ENCODE measurements at places on chromosomes 12 and 14.

GRCh38 chr14:74621556-74621955 is 9.5 kb upstream of the LTBP2 start:
- no peak for DNase-seq

- no peak for DNase-seq
These were observed 92.2 kb downstream of the SLC5A8 start for GRCh38 chr12:101117842-101118241.

DNA sequence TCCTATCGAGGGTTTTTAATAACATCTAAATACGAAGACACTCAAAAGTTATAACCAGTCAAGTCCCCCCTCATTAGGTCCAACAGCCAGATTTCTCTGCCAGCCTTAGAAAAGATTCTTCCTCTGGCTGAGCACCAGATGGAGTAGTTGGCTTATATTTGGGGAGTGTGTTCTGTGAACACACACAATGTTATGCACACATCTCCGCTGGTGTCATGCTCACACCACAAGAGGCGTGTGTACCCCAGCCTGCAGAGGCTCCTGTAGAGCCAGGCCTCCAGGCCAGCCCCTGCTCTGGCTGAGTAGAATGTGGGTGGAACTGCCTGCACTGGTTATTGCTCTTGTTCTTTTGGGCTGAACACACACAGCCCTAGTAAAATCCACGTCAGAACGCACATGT is 64.0 kb downstream of the PIWIL1 start:
- DNase-seq = no peak

DNA sequence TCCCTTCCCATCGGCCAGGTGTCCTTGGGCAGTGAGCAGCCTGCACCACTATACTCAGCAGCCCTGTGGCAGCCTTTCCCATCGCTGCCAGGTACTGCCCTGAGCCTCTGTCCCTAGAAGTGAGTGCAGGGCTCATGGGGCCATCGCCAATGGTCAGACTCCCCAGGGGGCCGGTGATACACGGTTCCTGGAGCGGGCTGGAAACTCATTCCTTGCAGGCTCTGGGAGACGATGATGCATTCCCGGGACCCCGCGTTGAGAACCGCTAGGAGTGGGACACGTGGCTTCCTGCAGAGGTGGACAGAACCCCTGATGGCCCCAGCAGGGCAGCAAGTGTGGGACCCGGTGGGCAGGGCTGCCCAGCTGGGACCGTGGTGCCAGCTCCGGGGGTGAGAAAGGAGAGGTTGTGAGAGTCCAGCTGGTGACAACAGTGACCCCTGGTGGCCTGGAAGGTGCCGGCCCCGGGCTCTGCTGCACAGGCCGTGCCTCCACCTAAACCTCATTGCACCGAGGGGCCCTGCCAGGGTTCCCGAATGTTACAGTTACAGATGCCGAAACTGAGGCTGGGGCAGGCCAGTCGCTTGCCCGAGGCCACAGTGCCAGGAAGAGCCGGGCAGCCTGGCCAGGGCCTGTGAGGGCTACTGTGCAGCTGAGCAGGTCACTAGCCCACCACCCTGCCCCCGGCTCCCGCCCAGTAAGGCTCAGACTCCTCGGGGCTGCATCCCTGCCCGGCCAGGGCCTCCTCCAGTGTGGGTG is 33.8 kb downstream of the FBRSL1 start:
- peak; percentile 90 for DNase-seq

DNA sequence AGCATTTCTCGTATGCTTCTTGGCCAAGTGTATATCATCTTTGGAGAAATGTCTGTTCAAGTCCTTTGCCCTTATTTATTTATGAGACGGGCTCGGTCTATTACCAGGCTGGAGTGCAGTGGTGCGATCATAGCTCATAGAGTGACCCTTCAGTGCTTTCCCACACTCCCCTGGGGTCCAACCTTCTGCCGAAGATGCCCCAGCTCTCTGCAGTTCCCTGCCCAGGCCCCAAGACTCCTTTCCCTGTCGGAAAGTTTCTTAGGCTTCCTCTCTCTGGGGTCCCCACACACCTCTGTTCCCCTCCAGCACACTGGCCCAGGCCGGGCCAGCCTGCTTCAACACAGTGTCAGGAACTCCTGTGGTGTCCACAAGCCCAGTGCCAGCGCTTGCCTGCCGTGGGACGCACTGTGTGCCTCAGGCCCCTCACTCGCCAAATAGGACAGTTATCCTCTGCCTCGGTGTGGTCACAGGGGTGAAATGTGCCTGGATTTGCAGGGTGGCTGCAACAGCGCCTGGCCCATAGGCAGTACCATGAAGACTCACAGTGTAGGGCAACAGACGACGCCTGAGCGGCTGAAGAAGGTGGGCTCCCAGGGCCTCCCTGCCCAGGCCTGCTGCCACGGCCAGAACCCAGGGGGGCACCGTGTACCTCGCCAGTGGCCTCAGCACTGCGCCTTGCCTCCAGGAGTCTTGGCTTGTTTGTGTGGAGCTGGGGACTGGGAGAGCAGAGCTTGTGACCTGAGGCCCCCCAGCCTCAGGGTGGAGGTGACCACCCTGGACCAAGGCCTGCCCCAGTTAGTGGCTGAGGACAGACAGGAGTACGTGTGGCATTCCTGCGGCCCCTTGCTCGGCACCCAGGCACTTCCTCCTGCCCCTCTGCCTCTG is 4.9 kb upstream of the ASPG start:
- DNase-seq = no peak

DNA sequence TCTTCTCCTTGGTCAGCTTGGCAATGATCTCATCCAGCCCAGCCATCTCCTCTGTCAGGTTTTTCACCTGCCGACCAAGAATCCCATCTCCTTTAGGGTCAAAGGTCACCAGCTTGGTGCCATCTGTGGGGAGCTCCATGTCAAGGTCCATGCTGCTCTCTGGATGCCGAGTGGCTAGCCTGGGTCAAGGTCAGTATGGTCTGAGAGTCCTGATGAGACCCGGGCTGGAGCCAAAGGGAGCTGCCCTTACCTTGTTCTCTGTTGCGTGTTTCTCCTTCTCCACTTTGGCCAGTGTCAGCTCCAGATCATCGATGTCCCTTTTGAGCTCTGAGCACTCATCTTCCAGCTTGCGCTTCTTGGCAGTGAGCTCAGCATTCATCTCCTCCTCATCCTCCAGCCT is 11.8 kb downstream of the MYH7 start:
- no peak for DNase-seq

DNA sequence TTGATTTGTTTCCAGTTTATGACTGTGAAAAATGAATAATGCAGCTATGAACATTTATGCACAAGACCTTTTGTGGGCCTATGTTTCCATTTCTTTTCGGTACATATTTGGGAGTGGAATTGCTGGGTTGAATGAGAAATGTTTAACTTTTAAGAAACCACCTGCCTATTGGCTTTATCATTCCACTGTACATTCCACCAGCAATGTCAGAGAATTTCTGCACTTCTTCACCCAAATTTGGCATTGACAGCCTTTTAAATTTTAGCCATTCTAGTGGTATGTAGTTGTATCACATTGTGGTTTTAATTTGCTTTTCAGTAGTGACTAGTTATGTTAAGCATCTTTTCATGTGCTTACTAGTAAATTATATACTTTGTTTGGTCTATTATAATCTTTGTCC is 317.0 kb upstream of the TMTC1 start:
- no peak for DNase-seq

DNA sequence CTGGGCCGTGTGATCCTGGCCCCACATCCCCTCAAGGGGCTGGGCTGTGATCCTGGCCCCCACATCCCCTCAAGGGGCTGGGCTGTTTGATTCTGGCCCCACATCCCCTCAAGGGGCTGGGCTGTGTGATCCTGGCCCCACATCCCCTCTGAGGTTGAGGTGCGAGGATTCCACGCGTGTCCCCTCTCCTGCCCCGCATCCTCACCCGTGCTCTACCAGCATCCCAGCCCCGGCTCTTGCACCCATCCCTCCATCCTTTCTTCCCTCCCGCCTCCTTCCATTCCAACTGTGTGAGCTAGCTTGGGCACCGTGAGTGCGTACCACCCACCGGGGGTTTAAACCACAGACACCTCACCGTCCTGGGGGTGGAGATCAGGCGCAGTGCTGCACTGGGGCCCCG is 31.1 kb upstream of the TMEM179 start:
- DNase-seq = no peak

GRCh38 chr12:45731190-45731775 is 1.8 kb downstream of the ARID2 start:
- no peak for DNase-seq

DNA sequence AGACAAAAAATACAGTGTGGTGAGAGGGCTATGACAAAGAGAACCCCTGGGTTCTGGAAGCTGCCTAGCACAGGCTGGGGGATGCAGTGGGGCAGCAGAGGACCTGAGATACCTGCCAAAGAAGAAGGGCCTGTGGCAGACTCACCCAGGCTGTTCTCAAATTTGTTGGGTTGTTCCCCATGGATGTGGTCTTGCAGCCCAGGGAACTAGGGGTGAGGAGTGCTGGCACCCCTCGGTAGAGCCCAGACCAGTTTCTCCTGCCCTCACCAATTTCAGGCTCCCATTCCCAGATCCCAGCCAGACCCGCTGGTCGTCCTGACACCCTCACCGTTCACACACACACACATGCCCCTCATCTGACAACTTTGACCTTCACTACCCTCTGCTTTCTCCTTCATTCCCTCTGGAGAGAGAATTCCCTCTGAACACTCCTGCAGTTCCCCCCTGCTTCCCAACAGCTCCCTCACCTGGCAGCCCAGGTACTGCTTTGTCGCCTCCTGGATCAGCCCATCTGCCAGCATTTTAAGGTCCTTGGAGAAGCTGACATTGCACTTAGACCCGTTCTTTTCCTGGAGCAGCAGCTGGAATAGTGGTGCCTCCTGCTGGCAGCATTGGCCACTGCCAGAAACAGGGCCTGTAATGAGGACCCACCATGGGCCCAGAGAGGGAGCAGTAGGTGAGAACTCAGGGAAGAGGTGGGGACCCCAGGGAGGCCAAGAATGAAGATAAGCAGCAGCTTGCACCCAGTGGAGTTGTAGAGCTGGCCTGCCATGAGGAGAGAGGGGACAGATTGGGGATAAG is 5.9 kb upstream of the GDF11 start:
- peak; percentile 74 for DNase-seq

DNA sequence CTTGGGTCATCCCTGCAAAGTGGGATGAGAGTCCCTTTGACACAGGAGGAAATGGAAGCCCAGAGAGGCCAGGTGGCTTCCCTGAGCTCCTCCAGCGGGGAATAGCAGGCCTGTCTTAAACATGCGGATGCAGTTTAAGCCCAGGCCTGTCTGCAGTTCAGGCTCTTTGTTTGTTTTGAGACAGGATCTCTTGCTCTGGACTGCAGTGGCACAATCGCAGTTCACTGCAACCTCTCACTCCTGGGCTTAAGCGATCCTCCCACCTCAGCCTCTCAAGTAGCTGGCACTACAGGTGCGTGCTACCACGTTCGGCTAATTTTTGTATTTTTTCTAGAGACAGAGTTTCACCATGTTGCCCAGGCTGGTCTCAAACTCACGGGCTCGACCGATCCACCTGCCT is 3.5 kb downstream of the TRPV4 start:
- no peak for DNase-seq

- no peak for DNase-seq
These were observed 77.5 kb upstream of the CISTR start for GRCh38 chr12:53829130-53829819.

DNA sequence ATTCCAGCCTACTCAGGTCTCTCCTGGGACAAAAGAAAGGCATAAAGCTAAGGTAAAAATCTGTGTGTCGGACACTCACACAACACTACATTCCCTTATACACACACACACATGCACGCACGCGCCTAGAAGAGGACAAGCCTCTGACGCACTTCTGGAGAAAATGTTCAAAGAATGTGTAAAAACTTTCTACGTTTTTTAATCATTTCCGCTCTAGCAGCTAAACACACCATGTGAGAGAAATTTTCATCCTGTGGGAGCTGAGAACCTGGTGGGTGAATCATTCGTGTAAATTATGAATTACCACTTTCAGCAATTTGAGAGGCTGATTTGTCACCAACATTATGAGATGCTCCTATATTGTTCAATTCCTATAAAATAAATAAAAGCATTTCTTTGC is 494.5 kb downstream of the TMEM132D start:
- DNase-seq = no peak

DNA sequence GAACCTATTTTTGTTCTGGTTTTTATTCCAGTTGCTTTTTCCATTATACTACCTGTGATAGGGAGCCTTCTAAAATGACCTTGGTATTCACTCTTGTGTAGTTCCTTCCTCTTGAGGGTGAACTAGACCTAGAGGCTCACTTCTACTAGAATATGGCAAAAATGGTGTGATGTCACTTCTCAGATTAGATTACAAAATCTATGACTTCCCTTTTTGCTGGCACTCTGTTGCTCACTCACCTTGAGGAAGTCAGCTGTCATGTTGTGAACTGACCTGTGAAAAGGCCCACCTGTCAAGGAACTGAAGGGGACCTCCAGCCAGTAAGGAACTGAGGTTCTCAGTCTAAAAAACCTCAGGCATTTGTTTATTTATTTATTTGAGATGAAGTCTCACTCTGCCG is 5.7 kb downstream of the MIPOL1 start:
- DNase-seq = no peak

DNA sequence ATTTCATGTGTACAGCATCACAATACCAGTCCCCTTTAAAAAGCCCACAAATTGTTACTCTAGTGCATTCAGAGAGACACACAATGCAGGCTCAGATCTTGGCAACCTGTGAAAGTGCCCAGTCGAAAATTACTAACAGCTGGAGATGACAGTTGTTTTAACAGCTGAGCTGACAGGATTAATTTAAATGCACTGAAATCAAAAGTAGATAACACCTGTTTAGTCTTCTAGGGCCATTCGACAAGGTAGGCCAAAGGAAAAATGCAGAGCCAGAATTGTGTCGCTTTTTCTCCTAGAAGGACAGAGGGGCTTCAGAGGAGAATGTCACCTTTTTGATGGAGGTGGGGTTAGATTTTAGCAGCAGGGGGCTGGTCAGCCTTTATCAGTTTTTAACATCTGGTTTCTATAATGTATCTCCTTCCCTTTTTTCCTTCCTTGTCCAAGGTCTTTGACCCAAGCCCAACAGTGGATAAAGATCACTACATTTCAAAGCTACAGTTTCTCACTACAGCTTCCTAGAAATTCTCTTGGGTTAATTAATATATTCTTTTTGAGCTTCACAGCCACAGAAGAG is 139.1 kb downstream of the SOX5 start:
- DNase-seq = no peak

- DNase-seq = no peak
These were observed 26.8 kb downstream of the FLVCR2 start for GRCh38 chr14:75604979-75605851.

DNA sequence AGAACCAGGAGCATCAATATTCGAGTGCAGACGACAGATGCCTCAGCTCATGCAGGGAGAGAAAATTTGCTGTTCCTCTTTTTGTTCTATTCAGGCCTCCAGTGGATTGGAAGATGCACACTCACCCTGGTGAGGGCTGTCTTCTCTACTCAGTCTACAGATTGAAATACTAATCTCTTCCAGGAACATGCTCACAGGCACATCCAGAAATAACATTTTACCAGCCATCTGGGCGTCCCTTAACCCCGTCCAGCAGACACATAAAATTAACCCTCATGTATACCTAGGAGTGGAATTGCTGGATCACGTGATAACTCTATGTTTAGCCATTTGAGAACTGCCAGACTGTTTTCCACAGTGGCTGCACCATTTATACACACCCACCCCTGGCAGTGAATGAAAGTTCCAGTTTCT is 4.5 kb upstream of the OAS2 start:
- DNase-seq = no peak

- DNase-seq = no peak
These were observed 98.7 kb downstream of the ERGIC2 start for GRCh38 chr12:29282031-29282816.

- no peak for DNase-seq
These were observed 55.2 kb downstream of the PDE3A start for GRCh38 chr12:20423557-20423956.

- DNase-seq = peak; percentile 58
These were observed 19.0 kb upstream of the GPRC5A start for GRCh38 chr12:12872139-12872933.
